ENCODE measurements at places on chromosomes 12 and 14. TPM values are rescaled to one million over a fixed set of nuclear protein-coding genes. Genes with fewer than 3 reads are reported as not detected.

POTEM gene
- total RNA-seq, result not detected

SLC17A8 gene
- not detected for total RNA-seq

C1QL4 gene
- total RNA-seq, result 37.7 TPM

RTL1 gene
- total RNA-seq, result not detected

TROAP gene
- 1.1 TPM for total RNA-seq

GPR162 gene
- total RNA-seq, result 4.6 TPM

CLEC4D gene
- total RNA-seq, result not detected

PARP11 gene
- total RNA-seq, result 5.5 TPM

NOVA1 gene
- total RNA-seq, result 1.5 TPM

SMOC1 gene
- total RNA-seq, result 1.4 TPM

CFAP54 gene
- 0.67 TPM for total RNA-seq

GUCY2C gene
- not detected for total RNA-seq

LMNTD1 gene
- not detected for total RNA-seq

PAX9 gene
- 0.62 TPM for total RNA-seq

TTC9 gene
- 61.5 TPM for total RNA-seq

DCAF4 gene
- 23.2 TPM for total RNA-seq

LTBP2 gene
- total RNA-seq, result 18.6 TPM

IAPP gene
- not detected for total RNA-seq

MMP17 gene
- 40.1 TPM for total RNA-seq

SYNDIG1L gene
- total RNA-seq, result not detected

RFX4 gene
- total RNA-seq, result not detected

LRFN5 gene
- total RNA-seq, result not detected

WIF1 gene
- total RNA-seq, result 0.19 TPM

Data from myocyte (in vitro differentiated cells).